ENCODE measurements at places on chromosomes 12 and 14.

- peak; percentile 54 for DNase-seq
Observed at GRCh38 chr12:92551853-92552397, 150.9 kb upstream of the PLEKHG7 start.

GRCh38 chr12:89306827-89307473 is 45.4 kb downstream of the DUSP6 start:
- DNase-seq = no peak

DNA sequence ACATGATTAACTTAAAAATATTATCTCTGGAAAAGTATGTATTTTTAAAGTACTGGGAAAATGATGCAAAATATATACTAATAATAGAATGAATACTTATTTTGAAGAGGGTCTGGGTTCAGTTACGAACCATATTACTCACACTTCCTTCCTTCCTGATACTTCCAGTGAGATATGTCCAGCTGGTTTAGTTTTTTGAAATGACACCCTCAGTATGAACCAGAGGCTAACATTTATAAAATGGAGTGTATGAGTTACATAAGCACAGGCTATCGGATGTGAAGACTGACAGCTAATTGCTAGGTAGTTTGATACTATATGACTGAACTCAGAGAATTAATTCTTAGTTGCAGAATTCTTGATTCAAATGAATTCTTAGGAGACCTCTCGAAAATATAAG is 122.9 kb downstream of the OTOGL start:
- no peak for DNase-seq

DNA sequence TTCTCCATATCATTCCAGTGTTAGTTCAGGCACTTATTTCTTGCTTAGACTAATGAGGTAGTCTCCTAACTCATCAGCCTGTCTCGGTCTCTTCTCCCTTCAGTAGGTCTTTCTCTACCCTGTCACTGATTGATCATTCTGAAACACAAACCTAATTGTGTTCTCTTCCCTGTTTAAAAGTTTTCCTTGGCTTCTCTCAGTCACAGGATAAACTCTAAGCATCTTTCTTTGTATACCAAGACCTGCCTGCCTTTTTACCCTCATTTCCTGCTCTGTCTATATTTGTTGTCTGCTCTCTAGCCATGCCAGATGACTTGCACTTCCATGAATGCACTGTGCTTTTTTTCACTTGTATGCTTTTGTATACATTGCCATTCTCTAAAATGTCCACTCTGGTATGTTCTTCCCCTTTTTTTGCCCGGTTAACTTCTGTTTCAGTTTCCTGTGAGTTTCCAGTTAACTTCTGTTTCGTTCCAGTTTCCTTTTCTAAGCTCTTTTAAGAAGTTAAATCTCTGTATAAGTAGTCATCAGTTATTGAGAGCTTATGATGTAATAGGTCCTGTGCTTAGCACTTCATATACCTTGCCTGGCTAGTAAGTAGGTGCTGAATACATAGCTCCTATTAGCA is 12.8 kb downstream of the DIP2B start:
- no peak for DNase-seq

DNA sequence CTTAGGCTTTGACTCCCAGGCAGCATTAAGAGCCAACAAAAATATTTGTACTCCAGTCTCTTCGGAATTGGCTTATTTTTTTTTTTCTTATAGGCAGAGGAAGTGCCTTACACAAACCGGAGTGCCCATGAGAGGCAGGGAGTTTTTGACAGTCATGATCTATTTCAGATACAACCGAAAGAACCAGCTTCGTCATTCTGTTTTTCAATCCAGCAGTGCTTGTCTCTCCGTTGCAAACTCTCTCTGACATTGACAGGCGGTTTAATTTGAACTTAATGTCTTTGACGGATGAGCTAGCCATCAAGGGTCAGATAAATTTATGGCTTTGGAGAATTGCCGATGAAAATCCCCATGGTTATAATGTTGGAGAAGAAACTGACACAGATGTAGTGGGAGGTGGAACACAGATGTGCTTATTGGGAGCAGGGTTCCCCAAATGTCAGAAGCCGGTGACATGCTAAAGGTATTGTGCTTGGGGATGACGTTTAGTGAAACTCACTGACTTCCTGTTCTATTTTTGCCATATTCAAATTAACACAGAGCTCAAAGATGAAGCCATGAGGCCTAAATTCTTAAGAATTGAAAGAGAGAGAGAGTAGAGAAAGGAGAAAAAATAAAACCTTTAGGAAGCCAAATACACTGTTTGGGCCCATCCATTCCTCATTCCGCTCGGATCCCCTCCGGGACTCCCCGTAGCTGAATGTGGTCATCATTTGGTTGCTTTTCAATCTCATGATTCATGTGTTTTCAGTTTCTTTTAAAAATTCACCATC is 59.7 kb downstream of the PLXNC1 start:
- DNase-seq = peak; percentile 50

DNA sequence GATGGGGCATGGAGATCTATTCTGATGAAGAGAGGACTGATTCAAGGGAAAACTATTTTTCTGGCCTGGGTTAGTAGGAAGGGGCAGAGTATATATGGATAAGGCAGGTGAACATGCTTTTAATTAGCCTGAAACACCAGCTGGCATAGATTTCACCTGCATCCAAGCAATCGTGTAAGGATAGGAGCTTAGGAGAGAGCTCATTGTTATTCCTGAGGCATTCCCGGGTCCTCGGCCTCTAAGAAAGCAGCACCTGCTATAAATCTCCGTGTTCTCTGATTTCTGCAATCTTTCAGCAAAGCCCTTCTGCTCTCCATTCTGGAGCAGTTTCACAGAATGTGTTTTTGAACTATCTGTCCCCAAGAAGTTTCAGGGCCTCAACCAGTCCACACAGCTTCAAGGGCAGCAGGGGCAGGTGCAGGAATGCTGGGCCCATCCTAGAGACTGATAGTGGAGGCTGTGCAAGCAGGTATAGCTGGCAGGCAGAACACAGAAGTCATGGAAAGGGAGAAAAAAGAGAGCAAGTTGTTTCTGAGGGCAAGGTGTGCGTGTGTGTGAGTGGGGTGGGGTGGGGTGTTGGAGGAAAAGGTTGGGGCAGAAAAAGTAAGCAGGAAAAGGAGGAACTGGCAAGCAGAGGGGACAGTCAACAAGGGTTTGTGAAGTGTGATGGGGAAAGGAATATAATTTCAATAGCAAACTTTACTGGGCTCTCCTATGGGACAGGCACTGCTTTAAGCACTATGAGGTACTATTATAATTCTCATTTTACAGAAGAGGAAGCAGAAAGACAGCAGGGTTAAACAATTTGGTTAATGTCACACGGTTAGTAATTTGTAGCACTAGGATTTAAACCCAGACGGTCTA is 203.7 kb upstream of the SSTR1 start:
- DNase-seq = no peak

DNA sequence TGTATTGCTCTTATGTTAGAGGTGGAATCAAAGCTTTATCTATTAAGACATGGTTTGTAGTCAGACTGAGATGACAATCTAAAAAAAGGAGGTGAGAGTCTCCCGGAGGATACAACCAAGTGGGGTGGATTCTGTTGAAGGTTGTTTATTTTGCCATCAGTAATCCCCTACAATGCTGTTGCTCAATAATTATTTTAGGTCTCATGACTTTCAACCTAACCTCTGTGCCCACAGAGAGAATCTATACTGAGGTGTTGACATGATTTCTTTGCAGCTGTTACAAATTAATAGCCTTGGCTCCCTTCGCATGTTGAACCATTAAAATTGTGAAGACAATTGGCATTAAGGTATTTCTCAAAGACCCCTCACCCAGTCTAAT is 28.7 kb upstream of the FOS start:
- no peak for DNase-seq

DNA sequence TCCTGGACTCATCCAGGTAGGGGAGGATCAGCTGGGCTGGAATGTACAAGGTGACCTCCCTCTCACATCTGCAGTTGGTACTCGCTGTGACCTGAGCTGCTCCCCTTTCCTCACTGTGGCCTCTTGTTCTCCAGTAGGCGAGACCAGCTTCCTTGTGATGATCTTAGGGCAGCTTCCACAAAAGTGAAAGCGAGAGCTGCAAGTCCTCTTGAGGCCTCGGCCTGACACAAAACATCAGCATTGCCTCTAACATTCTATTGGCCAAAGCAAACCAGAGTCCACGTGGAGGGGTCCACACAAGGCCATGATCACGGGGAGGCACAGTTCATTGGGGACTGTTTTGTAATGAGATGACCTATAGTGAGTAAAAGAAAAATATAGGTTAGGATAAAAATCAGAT is 127.5 kb downstream of the SMOC1 start:
- DNase-seq = no peak

- DNase-seq = no peak
Observed at GRCh38 chr12:90460681-90461080, 494.3 kb downstream of the CCER1 start.

DNA sequence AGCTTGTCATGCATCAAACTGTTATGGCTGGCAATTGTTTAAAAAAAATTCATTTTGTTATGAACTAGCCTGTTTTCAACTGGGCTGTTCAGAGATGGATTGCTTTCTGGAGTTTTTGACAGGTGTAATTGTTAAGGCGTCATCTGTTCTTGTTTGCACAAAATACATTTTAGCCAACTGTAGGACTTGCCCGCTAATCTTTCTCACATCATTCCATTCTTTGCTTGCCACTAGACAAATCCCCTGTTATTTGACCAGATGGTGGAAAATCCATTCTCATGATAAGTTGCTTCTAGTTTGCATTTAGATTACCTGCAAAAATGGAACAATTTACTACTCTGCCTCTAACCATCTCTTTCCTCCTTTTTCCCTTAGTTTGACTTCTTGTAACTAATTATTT is 114.3 kb downstream of the NPAS3 start:
- no peak for DNase-seq
